ENCODE measurements at places on chromosomes 4 and X. TPM values are rescaled to one million over a fixed set of nuclear protein-coding genes. Genes with fewer than 3 reads are reported as not detected.

Gene XAGE2
- total RNA-seq, result not detected

Gene SOWAHD
- 0.50 TPM for total RNA-seq

Gene GPRASP1
- total RNA-seq, result 5.9 TPM

Gene FHIP1A
- 0.53 TPM for total RNA-seq

- DNase-seq, result no peak
These were observed 17.1 kb downstream of the PSAPL1 start for GRCh38 chr4:7417639-7418038.

DNA sequence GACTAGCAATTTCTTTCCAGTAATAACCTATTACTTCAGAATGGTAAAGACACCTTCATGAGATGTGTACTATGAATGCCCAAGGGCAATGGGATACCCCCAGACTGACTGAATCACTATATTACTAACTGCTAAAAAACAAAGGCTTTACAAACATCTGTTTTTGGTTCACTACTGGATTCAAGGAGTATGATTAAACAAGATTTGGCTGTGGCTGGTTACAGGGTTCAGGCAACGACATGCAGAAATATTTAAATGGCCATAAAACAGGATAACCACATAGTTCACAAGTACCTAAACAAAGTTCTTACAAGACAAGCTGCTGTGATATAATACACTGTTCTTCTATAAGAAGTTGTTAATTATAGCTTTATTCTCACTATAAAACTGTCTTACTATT is 128.2 kb downstream of the FRYL start:
- DNase-seq, result no peak

- DNase-seq, result no peak
These were observed 11.3 kb downstream of the RGS12 start for GRCh38 chr4:3303923-3304710.

- DNase-seq, result no peak
These were observed 87.0 kb downstream of the BCOR start for GRCh38 chrX:40010550-40011321.

DNA sequence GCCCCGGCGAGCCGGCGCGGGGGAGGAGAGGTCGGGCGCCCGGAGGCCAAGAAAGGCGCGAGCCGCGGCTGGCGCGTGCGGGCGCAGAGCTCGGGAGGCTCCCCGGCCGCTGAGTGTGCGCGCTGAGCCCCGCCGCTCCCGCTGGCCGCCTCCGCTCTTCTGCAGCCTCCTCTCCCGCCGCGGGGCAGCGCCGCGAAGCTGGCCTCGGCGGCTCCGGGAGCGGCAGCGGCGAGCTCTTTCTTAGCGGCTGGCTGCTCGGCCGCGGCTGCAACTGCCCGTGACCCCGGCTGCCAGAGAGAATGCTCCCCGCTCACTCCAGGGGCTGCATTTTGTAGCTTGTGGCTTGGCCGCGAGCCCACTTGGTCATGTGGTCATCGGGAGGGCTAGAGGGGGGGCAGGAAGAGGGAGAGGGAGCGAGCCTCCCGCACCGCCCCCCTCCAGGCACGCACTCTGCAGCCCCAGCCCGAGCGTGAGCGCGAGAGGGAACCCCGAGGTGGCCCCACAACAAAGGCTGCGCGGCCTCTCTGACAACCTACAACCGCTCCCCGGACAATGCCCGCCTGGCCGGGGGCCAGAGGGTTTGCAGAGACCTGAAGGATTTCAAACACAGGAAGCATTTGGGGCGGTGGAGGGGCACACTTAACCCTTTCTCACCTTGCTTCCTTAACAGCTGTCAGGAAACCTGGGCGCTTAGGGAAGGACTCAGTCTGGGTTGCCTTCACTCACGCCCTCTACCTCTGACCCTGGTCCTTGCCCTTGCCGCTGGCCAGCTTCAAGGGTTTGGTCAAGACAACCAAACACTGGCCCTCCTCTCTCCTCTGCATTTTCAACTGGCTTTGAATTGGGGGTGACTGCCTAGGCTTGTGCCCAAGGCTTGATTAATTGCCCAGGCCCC is at the start of gene APLN:
APLN (minus strand) TSS at position 305 of the 895 bp plus-strand sequence. CDS start 326 bp downstream, outside the sequence.
- DNase-seq, result peak; percentile 37

- no peak for DNase-seq
These were observed 609.9 kb upstream of the CPEB2 start for GRCh38 chr4:14392378-14392777.

- no peak for DNase-seq
These were observed 173.2 kb upstream of the TECRL start for GRCh38 chr4:64582492-64582891.

DNA sequence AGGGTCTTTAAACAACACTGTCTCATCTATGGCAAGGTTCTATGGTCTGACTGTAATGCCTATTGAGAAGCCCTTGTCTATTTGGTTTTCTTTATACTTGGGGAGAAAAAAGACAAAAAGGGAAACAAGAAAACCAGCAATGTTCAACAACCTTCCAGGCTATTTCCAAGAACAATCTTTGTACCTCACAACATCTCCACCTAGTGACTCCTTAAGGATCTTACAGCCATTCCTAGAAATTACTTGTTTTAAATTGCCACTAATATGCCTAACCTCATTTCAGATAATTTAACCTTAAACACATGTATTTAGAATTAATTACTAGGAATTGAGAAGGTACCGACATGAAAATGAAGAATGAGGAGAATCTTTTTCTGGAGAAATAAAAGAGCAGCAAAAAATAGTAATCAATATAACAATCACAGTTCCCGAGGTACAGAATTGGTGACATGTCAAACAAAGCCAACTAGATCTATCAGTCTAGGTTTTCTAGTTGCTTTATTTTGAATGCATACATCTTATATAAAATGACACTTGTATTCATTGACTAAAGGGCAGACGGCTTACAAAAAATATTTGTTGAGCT is 1.6 kb upstream of the RBM46 start:
- DNase-seq, result no peak

- DNase-seq, result no peak
These were observed 124.9 kb downstream of the RELL1 start for GRCh38 chr4:37561196-37561802.

All from activated T-cell treated with anti-CD3 and anti-CD28 coated beads, Interleukin-2, amount 50 U/mL, for 72 hours (primary cell).